ENCODE measurements at places on chromosomes 6 and 20.

DNA sequence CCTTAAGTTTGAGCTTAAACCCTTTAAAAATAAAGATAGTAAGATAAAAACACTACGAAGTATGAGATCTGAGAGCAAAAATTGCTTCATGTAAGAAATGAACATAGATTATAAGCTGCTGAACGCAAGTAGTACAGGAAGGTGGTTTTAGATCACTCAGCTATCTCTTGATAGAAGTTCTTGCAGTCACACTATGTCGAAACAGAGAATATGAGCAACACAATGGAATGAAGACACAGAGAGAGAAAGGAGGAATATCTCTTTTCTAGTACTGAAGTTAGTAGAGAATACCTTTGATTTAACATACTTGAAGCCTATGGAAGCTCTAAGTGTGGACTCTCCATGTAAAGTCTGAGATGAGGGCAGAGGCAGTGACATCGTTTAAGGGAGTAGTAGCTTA is 162.7 kb downstream of the CDK19 start:
- DNase-seq = no peak

GRCh38 chr20:36153736-36154699 is 522 bp upstream of the EPB41L1 start:
- DNase-seq = peak; percentile 59

DNA sequence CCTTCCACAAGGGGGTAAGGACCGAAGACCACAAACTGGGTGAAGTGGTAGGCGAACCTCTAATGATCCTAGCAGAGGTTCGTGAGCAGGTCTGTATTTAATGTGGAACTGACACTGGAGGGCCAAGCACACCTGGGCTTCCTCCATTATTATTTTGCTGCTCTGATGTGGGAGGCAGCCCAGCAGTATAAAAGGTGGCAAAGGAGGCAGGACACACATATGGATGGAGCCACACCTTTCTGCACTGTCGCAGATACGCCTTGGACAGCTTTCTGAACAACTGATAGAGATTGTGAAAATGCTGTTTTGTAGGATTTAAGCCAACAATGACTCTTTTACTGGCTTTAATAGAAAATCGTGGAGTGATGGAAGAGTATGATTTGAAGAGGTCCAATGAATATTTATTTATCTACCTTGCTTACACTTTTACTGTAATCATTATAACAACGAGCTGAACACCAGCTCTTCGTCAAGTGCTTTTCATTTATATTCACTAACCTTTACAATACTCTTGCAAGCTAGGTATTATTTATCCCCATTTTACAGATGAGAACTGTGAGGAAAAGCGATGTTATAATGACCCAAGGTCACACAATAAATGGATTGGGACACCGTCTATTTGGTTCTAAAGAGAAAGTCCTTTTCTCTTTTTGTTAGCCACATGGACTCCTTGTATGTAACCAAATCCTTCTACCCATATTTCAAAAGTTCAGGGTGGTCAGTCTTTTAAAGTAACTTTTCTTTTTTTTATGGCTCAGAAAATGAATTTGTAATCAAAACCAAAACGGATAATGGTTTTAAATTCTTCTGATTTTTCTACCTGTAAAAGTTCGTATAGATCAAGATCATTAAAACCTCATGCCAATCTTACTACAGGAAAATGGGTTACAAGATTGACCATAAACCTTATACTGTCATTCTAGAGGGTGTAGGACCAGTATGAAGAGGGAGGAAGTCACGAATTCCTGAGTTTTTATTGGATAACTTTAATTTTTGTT is 116.9 kb downstream of the UTRN start:
- no peak for DNase-seq

DNA sequence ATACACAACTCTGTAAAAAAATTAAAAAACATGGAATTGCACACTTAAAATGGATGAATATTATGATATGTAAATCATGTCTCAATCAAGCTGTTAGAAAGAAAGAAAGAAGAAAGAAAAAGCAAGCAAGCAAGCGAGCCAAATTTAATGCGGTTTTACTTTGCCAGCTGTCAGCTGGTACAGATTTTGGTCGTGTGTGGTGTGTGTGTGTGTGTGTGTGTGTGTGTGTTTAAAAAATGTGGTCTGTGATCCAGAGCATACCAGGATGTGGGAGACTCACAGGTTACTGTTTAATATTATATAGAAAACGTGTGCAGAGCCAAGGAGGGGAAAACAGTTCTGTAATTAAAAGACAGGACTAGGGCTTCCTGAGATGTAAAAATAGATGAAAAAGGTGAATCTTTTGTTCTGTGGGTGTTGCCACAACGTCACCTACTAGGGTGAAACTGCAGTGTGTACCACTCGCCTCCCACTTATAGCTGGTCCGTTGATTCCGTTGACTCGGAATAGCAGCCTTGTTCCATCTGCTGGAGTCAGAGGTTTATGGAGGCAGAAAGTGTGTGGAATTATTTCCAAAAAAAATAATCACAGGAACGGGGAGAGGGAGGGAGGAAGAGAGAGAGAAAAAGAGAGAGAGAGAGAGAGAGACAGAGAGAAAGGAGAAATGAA is 197.7 kb downstream of the BCAS1 start:
- DNase-seq = peak; percentile 28

DNA sequence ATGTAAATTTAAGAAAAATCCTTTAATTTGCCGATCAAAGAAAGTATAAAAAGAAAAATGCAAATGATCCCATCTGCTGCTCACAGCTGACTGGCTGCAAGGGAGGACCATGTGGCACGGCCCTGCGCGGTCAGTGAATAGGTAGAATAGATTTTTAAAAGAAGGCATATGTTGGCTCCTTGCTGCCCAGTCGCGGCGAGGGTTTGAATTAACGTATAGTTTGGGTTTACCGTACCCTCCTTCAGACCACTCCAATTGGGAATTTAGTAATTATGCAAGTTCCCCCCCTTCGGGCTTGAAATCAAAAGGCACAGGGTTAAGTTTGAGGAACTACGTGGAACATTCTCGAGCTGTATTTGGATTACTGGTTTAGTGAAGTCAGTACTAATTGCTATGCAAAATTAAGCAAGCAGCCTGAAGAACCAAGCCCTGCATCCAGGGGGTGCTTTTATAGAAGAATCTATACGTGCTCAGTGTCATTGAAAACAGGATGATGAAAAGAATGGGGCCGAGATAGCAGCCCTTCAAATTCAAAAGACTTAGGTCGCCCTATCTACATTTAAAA is 1.1 kb upstream of the BEND3 start:
- DNase-seq = peak; percentile 21

DNA sequence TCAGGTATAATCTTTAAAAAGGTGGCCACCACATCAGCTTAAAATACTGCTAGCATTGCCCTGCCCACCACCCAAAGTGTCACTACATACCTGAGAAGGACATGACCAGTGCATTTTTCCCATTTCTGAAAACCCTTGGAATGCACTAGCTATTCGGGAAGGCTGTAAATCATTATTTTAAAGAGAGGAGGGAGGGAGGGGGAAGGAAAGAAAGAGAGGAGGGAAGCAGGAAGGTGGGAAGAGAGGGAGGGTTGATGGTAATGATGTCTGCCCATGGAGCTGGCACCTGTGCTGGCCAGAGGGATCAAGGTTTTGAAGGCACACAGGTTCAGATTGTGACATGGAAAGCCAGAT is 32.4 kb downstream of the VAPB start:
- DNase-seq = no peak

- no peak for DNase-seq
Observed at GRCh38 chr20:57000441-57000968, 265.9 kb downstream of the BMP7 start.

- no peak for DNase-seq
Observed at GRCh38 chr6:157050537-157051265, 272.6 kb downstream of the TMEM242 start.

DNA sequence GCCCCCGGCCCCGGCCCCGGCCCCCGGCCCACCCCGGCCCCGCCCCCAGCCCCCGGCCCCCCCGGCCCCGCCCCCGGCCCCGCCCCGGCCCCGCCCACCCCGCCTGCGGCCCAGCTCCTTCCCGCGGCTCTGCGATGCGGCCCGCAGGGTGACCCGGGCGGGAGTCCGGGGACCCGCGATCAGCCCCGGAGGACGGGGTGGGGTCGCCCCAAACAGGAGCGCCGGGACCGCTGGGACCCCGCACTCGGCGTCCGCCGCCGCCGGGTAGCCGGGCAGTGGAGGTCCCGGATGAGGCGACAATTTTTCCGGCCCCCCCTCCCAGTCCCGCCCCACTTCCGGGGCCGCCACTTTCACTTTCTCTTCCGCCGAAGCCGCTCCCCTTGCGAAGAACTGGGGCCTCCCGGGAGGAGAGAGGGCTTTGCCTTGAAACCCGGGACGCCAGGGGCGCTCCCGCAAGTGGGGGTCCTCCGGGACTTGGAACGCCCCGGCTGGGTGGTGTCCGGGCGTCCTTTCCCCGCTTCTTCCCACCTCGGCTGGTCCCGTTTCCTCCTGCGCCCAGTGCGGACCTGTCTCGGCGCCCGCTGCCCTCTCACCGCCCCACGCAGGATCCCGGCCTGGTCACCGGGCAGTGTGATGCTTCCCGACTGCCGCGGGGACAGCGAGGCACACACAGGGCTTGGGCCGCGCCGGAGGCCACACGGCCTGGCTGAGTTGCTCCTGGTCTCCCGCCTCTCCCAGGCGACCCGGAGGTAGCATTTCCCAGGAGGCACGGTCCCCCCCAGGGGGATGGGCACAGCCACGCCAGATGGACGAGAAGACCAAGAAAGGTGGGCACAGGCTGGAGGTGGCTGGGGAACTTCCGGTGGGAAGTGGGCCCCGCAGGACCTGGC is at the start of gene RBCK1:
Gene RBCK1, plus strand, starts transcription at position 347 of the 890 bp plus-strand sequence. Its CDS starts 459 bp downstream, at position 806.
- DNase-seq = peak; percentile 89

DNA sequence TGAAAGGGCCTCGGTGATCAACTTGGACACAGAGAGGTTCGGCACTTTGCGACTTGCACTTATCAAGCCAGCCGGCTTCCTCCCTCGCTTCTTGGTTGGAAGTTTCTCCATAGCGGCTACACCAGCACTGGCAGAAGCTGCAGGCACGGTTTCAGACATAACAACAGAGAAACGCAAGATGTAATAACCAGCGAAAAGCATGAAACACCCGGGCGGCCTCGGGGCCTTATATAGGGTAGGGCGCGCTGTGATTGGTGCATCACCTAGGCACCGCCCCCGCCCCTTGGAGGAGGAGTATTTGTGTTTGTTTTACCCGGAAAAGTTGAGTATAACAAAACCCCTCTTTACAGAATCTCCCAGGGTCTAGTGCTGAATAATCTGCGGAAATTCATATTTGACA is 20.7 kb downstream of the HFE start:
- DNase-seq = no peak

GRCh38 chr20:63956664-63957003 is 418 bp upstream of the UCKL1 start:
- DNase-seq = no peak

GRCh38 chr6:131949909-131950766 is 1.0 kb downstream of the CCN2 start:
- DNase-seq = no peak

GRCh38 chr6:122998403-122998975 is 2.5 kb downstream of the CLVS2 start:
- DNase-seq = no peak

GRCh38 chr6:34697904-34698559 is 1.5 kb upstream of the ILRUN start:
- no peak for DNase-seq

DNA sequence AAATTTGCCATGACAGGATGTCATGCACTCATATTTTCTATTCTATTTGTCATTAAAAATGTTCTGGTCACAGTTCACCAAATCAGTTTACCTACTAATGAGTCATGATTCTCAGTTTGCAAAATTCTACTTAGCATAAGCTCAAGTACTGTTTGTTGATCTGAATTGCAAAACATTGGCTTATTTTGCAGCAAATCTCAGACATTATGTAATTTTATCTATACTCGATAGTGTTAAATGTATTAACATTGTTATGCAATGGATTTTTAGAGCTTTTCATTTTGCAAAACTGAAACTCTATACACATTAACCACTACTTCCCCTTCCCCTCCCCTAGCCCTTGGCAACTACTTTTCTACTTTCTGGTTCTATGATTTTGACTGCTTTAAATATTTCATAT is 213.8 kb upstream of the ZFP64 start:
- no peak for DNase-seq

GRCh38 chr20:62799873-62800272 is 3.6 kb downstream of the MRGBP start:
- DNase-seq = no peak

GRCh38 chr6:91433660-91434534 is 847.0 kb upstream of the MAP3K7 start:
- DNase-seq = no peak

DNA sequence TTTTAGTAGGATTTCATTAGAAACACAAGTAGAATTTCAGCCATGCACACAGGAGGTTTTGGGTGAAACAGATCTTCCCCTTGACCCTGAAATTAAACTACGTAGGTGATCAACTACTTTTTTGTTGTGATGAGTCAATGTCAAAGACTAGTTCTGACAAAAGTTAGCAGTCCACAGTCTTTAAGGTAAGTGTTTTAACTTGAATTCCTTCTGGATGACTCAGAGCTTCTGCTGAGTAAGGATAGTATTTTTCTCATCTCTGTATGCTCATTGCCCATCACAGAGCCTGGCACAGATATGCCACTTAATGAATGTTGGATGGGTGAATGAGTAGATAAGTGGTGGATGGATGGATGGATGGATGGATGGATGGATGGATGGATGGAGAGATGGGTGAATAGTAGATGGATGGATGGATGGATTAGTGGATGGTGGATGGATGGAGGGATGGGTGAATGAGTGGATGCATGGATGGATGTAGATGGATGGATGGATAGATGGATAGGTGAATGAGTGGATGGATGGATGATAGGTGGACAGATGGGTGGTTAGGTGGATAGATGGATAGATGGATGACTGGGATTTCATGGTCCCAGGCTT is 165.3 kb downstream of the ZMYND8 start:
- no peak for DNase-seq

GRCh38 chr6:15304337-15305042 is 58.6 kb downstream of the JARID2 start:
- no peak for DNase-seq

- DNase-seq = no peak
Observed at GRCh38 chr6:167988945-167989841, 8.3 kb upstream of the KIF25 start.

GRCh38 chr20:11447371-11448100 is 470.2 kb upstream of the BTBD3 start:
- no peak for DNase-seq

GRCh38 chr6:37105148-37106050 is 64.6 kb upstream of the PIM1 start:
- no peak for DNase-seq

GRCh38 chr6:110325197-110325596 is 33.0 kb downstream of the METTL24 start:
- no peak for DNase-seq

DNA sequence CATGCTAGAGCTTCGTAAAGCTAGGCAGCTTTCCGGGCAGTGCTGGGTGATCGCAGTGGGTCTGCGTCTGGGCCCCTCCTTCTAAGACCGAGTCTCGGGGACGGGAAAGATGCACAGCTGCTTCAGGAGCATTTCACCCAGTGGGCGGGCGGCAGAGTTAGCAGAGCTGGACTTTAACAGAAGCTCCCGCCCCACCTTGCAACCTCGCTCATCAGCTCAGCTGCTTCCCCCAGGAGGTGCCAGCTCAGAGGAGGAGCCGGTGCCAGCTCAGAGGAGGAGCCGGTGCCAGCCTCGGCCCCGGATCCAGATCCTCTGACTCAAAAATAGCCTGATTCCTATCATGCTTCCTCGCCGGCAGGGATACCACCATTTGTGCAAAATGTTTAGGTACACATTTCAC is 94.5 kb upstream of the RPS6KA2 start:
- DNase-seq = no peak

GRCh38 chr6:80464901-80465300 is 358.4 kb downstream of the BCKDHB start:
- DNase-seq = no peak
